Amniotic epithelial cell (primary cell): ENCODE measurements at places on chromosomes 5 and 9.
A peak's percentile ranks its signal among the peaks of the same experiment; 100 is the strongest.

DNA sequence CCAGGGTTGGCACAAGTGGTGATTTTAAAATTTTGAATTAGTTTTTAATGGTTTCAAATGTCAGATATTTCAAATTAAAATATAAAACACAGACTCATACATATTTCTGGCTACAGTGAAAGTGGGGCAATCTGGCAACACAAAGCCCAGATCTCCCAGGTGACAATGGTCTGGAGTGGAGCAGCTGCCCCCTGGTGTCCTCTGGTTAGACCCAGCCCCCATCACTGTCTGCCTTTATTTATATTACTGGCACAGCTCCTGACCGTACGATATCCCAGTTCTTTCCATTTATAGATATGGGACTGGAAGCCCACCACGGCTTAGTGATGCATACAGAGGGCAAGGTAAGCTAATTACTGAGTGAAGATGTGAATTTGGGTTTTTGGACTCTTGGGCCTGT is 37.3 kb downstream of the MACIR start:
- no peak for DNase-seq

DNA sequence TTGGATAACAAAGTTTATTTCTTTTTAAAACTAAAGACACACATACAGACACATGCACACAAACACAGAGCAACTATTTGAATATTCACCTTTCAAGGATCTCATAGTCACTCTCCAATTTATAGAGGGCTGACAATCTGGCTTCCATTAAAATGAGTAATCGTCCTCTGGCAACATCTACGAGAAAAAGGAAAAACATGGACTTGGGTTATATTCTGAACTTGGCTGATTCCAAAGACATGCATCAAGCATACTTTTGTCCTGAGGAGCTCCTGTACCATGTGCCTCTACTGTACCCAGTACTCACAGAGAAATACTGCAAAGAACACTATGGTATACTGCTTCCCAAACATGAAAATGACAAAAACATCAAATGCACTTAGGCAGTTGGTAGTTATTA is 15.4 kb downstream of the IARS1 start:
- peak; percentile 3 for DNase-seq

DNA sequence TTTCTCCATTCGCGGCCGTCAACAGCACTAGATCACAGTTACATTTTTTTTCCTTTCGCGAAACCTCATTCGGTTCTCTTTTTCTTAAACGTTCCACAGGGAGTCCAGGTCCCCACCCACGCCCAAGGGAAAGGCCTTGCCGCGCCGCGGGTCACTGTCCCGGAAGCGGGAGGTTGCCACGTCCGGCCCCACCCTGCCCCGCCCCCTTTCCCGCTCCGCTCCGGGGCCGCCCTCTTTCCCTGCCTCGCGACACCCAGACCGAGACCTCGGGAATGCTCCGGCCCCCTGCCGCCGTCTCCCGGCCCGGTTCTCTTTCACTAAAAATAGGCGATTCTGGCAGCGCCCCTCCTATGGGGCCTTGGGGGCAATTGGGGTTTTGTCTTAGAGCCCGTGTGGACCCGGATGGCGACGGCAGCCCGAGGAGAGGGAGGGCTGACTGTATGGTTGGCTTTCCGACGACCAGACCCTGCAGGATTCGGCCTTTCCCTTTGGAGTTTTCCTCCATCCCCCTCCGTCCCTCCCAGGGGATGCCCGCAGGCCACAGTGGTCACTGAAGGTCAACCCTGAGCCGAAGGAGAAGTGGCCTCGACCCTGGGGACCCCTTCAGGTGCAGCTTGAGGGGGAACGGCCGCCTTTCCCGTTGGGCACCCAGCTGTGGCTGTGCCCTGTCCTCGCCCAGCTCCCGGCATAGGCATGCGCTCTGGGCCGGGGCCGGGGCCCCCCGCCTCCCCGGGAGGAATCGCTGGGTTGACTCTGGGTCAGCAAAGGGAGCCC is 2.8 kb upstream of the RACK1 start:
- peak; percentile 69 for DNase-seq

- DNase-seq, result no peak
Measured at GRCh38 chr5:178941361-178941760, 363 bp downstream of the ZNF454 start.

GRCh38 chr5:58985311-58985710 is 402.4 kb downstream of the RAB3C start:
- DNase-seq, result no peak

- DNase-seq, result no peak
Measured at GRCh38 chr5:142609142-142609541, 76.7 kb downstream of the FGF1 start.

DNA sequence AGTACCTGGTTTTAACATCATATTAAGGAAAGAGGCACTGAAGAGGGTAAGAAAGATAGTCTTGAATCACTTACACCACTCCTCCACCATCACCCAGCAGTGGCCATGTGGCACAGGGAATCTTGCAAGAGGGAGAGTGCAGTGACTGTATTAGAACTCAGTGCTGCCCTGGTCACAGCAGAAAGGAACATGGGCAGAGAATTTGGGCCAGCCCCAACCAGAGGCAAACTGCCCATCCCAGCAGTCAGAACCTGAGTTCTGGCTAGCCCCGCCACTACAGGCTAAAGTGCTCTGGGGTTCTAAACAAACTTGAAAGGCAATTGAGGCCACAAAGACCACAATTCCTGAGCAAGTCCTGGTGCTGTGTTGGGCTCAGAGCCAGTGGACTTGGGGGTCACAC is 16.7 kb upstream of the EFNA5 start:
- no peak for DNase-seq

- DNase-seq, result peak; percentile 77
Measured at GRCh38 chr9:130846487-130847305, 11.6 kb downstream of the ABL1 start.
